Placental pericyte (primary cell): ENCODE measurements at places on chromosomes 2 and 18. TPM values are rescaled to one million over a fixed set of nuclear protein-coding genes. Genes with fewer than 3 reads are reported as not detected.

Gene PLEKHA3
- total RNA-seq, result 7.4 and 9.4 TPM in 2 replicates

Gene CROCC2
- total RNA-seq, result not detected in 2 replicates

Gene SPC25
- total RNA-seq, result 0.44 and 7.6 TPM in 2 replicates

Gene MAB21L4
- total RNA-seq, result not detected in 2 replicates

Gene IL36RN
- under 0.01 TPM in 1 of 2 replicates, not detected in the other for total RNA-seq

Gene PROM2
- total RNA-seq, result 0.22 and 0.72 TPM in 2 replicates

Gene DYSF
- 0.22 and 0.43 TPM in 2 replicates for total RNA-seq

Gene LYPD6B
- 5.4 and 12.5 TPM in 2 replicates for total RNA-seq

Gene TCF23
- not detected in 2 replicates for total RNA-seq

Gene NOL4
- not detected in 2 replicates for total RNA-seq

Gene ADAM23
- total RNA-seq, result 3.9 and 11.6 TPM in 2 replicates

Gene CIB4
- not detected in 2 replicates for total RNA-seq
